ENCODE measurements at places on chromosomes 4 and X. TPM values are rescaled to one million over a fixed set of nuclear protein-coding genes. Genes with fewer than 3 reads are reported as not detected.
A peak's percentile ranks its signal among the peaks of the same experiment; 100 is the strongest.

DNA sequence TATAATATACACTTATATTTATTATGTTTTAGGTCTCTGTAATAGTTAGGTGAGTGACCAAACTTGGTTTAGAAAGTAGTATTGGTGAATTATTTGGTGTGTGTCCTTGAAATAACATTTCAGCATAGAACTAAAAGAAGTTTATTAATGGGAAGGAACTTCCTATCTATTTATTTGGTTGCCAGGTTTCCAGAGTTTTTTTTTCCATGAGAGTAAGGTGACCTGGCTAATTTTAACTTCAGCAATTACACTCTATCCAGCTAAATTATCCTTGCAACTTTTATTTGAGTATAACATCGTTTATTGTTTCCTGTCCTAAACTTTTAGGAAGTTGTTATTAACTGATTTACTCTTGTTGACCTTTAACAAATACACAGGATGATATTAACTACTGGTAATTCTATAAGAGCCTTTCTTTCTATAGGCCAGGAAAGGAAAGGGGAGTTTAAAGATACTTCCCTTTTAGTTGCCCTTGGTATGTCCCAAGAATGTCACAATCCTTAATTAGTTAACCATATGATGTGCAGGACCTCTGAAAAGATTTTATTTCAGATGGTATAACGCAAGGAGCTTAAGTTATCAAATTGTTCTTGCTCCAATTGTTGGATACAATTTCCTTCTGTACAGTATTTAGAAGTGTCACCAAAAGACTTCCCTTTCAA lies 18.9 kb downstream of the PRDM8 start:
- no peak for DNase-seq

GRCh38 chrX:6448003-6448402 lies 86.9 kb downstream of the VCX3A start:
- no peak for DNase-seq

DNA sequence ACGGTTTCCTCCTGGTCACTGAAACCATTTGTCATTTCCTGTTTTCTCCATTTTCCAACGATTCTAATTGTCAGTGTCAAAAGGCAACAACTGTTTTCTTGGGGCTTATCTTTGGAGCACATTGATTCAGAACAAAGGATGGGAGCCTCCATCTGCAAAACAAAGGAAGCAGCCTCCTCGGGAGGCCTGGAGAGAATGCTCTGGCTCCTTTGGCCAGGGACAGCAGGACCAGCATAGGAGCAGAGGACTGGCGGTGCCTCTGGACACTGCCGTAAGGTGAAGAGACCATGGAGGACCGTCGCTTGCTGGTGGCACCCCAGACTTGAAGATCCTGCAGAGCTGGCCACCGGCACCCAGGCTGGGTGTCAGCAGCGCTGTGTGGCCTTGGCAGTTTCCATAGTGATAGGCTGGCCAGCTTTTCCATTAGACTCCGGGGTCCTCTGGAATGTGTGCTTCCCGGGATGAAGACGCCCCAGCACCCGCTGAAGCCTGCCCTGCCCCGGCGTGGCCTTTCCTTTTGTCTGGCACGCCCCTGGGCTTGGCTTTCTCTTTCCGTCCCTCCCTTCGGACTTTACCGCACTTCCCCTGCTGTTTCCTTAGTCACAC lies 61.1 kb upstream of the MTM1 start:
- DNase-seq, result peak; percentile 67

DNA sequence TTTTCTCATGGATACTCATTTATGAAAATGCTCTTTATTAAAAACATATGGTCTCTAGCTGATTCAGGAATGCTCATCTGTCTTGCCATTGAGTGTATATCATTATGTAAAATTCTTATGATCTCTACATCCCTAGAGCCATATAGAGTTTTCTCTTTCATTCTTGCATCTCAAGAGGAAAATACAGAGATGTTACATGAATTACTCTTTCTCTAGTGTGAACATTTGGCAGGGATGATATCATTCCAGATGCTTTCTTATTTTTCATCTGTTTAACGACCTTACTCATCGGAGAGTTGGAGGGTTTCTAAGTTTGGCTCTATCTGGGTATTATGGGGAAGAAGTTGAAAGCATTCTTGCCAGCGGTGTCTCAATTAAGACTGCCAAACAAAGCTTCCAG lies 202.9 kb upstream of the SLC7A11 start:
- DNase-seq, result no peak

- DNase-seq, result no peak
These were observed 110.6 kb downstream of the MGST2 start for GRCh38 chr4:139776235-139776634.

- peak; percentile 91 for DNase-seq
These were observed 143.5 kb upstream of the GALNT7 start for GRCh38 chr4:173025131-173025530.

CAPN6 gene
- 4.5 TPM for polyA plus RNA-seq
